ENCODE measurements at places on chromosomes 16 and 17. TPM values are rescaled to one million over a fixed set of nuclear protein-coding genes. Genes with fewer than 3 reads are reported as not detected.

Gene SHISA6
- total RNA-seq, result 7.5 TPM

Gene ZNF205
- 19.4 TPM for total RNA-seq

Gene PPY
- total RNA-seq, result not detected

Gene PLLP
- 36.1 TPM for total RNA-seq

Gene CD19
- 2.0 TPM for total RNA-seq

Gene KRT37
- not detected for total RNA-seq

Gene BEAN1
- 4.2 TPM for total RNA-seq

Gene RBFOX1
- total RNA-seq, result 1.1 TPM

Gene ZFPM1
- total RNA-seq, result 25.1 TPM

Gene DRC3
- total RNA-seq, result 22.1 TPM

Gene KCNJ12
- total RNA-seq, result 2.8 TPM

Gene CIAPIN1
- 77.1 TPM for total RNA-seq

Gene TLCD2
- 1.2 TPM for total RNA-seq

Gene G6PC1
- 0.06 TPM for total RNA-seq

Gene PEX12
- 13.6 TPM for total RNA-seq

Gene ZFP3
- 7.2 TPM for total RNA-seq

Gene PRR15L
- total RNA-seq, result 2.5 TPM

Gene NOXO1
- total RNA-seq, result 4.8 TPM

Gene CDT1
- 19.1 TPM for total RNA-seq

Gene CCDC200
- 147 TPM for total RNA-seq

Gene RCVRN
- 0.63 TPM for total RNA-seq

Gene ACSM2B
- 0.94 TPM for total RNA-seq

Gene KRT27
- total RNA-seq, result 1.4 TPM

Gene HEATR9
- total RNA-seq, result 7.8 TPM

Gene TMEM114
- total RNA-seq, result not detected

Gene ORC6
- 30.7 TPM for total RNA-seq
